ENCODE measurements at places on chromosomes 1 and 21.

DNA sequence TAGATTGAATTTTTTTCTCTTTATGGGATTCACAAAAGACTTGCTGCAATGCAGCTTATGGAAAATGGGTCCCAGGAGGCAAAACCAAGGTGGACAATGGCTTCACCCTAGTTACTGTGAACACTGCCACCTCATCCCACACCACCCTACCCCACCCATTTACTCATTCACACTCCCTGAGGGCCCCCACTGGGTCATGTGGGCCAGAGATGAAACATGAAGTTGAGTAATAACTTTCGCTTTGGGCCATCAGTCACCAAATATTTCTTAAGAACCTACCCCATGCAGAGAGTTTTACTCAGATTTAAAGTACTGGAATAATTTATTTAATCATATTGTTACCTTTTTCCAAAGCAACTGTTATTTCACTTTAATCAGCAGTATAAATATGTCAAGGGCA, 191.8 kb downstream of the TPR start:
- peak; percentile 58 for DNase-seq

GRCh38 chr21:29221253-29221744, 77.4 kb upstream of the BACH1 start:
- peak; percentile 98 for DNase-seq

DNA sequence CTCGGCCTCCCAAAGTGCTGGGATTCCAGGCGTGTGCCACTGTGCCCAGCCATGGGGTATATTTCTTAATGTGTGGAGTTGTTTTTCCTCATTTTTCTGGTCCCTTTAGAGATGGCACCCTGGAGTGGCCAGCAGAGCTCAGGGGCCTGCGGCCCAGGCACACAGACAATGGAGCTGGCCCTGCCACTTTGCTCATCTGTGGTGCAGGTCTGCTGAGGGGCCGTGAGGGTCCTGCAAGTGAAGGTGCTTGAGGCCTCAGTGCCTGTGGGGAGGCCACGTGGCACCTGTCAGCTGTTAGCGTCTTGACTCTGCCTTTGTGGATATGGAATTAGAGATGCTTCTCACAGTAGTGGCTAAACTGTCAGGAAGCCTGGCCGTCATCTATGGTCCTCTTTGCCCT, 7.5 kb downstream of the COL18A1 start:
- DNase-seq: no peak

DNA sequence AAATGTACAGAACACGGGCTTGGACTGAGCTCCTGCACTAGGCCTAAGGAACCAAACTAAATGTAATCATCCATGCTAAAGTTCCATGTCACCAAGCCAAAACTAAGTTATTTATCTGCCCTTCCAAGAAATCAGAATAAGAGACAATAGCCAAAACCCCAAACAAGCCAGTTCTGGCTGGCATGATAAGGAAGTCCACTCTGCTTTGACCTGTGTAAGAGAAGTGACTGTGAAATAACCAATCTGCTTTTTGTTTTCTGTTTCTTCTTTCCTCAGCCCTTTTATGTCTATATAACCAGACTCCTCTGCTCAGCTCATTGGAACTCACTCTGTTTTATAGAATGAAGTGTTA, 15.1 kb downstream of the PLPPR5 start:
- no peak for DNase-seq

DNA sequence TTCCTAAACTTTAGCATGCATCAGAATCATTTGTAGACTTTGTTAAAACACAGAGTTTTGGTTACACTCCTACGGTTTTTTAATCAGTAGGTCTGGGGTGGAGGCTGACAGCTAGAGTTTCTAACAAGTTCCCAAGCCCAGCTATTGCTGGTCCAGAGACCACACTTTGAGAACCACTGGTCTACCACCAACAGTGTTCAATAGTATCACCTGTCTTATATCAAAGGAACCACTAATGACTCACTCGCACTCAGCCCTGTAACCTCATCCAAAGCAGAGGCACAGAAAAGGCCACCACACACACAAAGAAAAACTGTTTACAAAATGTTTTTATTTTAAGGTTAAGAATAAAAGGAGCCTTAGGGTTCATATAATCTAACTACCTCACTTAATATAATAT, 68.7 kb downstream of the HIVEP3 start:
- no peak for DNase-seq

GRCh38 chr1:170734412-170735175, 70.7 kb downstream of the PRRX1 start:
- peak; percentile 74 for DNase-seq

DNA sequence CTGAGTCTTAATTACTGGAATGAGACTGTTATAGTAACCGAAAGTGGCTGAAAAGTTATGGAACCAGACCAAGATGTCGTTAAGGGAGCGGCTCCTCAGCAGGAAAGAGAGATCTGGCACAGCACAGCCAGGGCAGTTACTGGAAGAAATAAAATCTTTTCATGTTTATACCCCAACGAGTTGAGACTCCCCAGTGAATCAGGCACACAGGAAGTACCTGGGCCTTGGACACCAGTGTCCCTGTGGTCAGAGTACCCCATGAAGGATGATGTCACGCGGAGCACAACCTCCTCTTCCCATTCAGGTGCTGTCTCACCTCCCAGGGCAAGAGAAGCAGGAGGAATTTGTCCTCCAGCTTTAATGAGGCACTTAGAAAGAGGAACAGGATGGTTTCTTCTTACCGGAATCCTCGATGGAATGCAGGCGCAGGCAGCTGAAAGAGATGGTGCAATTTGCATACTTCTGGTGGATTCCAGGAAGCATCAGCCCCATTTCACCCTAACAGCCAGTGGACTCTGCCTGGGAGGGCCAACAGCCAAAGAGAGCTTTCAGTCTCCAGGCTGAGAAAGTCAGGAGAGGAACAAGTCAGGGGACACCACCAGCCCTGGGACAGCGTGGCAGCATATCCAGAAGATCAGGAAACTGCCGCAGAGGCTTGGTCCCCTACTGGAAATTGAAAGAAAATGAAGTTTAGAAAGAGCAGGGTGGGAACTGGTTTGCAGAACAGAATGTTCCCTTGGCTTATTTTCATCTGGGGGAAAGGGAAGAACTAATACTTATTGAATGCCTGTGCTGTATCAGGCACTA, 35.9 kb upstream of the CTTNBP2NL start:
- DNase-seq: peak; percentile 71

- no peak for DNase-seq
These were observed 88.7 kb downstream of the CD247 start for GRCh38 chr1:167429612-167430011.

GRCh38 chr1:54360165-54361005, 45.8 kb downstream of the SSBP3 start:
- DNase-seq: no peak

DNA sequence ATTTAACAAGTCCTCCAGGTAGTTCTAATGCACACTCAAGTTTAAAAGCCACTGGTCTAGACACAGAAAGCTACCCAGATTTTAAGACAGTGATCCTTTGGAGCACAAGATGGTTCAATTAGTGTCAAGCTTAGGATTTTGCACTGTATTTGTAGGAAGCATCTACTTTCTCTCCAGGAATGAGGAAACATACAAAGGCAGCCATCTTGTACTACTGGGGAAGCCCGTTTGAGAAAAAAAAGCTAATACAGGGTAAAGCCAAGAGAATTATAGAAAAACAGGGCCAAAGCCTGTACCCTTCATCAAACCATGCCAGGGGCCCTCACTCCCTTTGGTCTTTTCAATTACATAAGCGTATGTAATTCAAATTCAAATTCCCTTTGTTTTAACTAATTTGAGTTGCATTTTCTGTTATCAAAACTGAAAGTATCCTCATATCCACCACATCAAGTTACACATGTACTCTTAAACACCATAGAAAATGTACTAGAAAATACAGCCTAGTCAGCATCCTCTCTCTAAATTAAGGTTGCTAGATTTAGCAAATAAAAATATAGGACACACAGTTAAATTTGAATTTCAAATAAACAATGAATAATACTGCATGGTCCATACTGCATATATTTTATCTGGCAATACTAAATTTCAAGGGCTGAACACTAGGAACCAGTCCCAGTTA, 17.4 kb downstream of the PIK3R3 start:
- no peak for DNase-seq

DNA sequence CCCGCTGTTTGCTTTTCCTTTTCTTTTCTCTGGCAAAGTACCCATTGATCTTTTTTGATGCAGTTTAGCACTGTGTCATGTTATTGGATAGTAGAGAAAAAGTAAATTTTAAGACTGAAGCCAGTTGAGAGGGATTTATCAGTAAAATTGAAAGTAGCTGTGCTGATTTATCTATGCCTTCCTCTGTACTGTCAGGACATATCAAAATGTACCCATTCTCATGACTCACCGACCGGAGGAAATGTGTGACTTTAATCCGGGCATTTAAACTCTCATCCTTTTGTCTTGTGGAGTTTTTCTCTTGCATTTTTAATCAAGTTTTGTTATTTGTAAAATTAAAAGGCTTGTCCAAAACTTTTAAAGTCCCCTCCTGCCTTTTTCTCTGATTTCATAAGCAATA, 276.6 kb upstream of the FMN2 start:
- DNase-seq: no peak

DNA sequence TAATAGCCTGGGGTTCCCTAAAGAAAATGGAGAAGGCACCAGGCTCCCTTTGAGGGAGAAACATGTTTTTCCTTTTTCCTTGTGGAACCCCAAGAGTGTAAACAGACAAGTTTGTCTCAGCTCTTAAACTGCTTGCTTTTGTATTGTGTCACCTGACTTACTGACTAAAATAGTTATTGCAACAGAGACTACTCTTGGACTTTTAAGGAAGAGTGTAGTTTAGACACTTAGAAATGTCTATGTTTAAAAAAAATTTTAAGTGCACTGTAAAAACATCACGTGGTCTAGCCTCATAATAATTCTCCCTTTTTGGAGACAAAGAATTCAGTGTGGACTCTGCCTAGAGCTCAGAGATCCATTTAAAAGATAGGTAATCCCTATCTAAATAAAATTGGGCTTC, 141.1 kb downstream of the TRIM33 start:
- no peak for DNase-seq

DNA sequence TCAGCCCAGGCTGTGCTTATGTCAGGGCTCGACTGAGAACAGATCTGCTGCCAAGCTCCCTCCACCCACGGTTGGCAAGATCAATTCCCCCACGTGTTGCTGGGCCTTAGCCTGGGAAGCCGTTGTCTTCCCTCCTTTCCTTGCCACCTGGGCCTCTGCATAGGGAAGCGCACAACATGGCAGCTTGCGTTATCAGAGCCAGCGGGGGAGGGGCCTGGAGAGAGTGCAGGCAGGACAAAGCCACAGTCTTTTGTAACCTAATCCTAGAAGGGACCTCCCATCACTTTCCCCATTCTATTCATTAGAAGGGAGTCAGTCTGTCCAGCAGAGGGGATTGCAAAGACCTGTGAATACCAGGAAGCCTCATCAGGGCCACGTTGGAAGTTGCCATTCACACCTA, 17.0 kb upstream of the IGSF21 start:
- no peak for DNase-seq

- peak; percentile 36 for DNase-seq
These were observed 35.1 kb downstream of the NUAK2 start for GRCh38 chr1:205286335-205286950.

DNA sequence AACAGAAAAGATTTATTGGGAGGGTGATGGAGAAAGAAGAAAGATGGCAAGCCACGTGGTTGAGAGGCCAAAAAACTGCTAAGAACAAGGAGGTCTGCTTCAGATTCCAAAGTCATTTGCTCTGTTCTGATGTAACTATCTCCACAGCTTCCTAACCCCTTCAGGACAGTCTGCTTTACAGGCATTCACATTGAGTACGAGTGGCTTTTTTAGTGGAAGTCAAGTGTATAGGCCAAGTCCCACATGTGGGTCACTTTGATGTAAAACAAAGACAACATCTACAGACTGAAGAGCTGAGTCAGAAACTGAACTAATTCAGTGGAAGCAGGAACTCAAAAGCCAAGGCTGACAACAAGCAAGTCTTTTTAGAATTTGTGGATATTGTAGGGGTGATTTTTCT, 128.7 kb upstream of the F3 start:
- peak; percentile 34 for DNase-seq

DNA sequence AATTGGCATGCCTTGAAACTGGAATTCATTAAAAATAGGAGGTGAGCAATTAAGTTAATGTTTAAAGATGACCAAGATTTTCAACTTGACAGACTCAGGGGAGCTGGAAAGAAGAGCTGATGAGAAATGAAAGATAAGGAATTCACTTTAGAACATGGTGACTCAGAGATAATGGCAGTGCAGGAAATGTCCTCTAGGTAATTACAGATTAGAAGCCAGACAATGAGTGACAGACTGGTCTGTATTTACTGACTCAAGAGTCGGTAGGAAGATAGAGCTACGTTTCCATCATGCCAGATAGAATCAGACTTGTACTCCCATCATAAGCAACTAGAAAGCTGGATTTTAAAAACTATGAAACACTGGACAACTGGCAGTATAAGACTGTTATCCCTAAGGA, 151.6 kb downstream of the AJAP1 start:
- no peak for DNase-seq

GRCh38 chr1:43440358-43440757, 13.4 kb downstream of the HYI start:
- no peak for DNase-seq

GRCh38 chr1:29531596-29531995, 295.3 kb downstream of the PTPRU start:
- no peak for DNase-seq

DNA sequence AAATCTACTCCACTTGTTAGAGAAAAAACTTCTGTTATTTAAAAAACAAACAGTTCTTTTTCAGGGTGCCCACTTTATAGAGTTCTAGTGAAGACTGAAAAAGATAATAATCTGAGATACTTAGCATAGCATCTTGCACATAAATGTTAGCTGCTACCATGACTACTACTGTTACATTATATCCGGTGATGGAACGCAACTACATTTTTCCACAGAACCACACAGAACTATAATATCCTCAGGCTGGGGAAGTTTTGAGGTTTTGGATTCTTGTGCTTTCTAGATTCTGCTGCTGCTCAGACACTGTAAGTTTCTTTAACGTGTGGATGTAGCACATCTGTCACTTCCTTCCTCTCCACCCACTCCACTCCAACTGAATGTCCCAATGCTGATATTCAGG, 110.3 kb downstream of the PTPN14 start:
- DNase-seq: peak; percentile 24

DNA sequence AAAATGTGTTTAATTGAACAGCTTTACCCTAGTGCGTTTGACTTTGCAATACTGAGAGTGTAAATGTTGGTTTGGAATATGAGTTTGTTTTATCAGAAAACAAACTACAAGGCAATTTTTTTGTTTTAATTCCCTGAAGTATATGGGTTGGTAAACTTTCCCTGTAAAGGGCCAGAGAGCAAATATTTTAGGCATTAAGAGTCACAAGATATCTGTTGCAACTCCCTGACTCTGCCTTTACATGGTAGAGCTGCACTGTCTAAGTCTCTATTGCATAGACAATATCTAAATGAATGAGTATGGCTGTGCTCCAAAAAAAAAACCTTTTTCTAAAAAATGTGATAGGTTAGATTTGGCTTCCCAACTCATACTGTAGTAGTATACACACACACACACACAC, 115.1 kb upstream of the PBX1 start:
- DNase-seq: no peak

DNA sequence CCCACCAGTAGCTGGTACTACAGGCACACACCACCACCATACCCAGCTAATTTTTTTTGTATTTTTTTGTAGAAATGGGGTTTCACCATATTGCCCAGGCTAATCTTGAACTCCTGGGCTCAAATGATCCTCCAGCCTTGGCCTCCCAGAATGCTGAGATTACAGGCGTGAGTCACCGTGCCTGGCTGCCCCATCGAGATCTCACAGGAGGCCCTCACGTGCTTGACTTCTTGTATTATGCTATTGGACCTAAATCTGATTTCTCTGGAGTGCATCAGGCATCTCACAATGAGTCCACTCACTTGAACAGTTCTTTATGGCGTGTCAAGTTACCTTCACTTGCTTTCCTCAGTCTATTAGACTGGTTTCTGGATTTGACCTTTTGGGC, 9.3 kb upstream of the RSRP1 start:
- no peak for DNase-seq
